Effector CD4-positive, alpha-beta T cell (primary cell): ENCODE measurements at places on chromosomes 2 and 18.

GRCh38 chr2:178863856-178864620 is 56.8 kb upstream of the TTN start:
- DNase-seq, result no peak

DNA sequence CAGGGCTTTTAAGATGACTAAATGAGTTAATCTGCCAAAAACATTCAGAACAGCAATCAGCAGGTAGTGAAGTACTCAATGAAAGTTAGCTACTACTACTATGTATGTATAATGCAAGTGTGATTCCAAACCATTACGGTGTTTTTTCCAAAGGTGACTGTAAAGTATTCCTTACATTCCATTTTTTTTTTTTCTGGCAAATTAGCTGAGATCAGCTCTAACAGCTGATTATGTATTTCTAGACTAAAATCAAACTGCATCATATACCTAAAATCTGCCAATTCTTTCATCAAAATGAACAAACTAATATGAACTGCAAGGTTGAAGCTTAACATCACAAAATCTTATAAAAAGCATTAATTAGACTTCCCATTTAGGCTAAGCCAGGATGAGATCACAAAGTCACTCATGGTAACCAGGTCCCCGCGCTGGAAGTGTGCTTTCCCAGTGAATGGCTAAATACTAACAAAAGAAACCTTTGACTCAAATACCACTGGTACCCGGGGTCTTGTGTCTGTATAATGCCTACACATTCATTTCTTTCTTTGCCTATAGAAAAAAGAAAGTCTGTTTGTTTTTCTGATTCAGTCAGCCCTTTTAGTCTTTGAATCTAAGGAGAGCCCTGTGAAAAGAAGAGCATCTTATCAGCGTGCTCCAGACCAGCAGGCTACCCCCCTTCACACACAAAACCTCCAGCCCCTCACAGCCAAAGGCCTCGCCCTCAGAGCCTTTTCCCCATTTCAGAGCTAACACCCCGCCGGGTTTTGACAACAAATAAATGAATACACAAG is 88.3 kb downstream of the RBMS1 start:
- DNase-seq, result no peak

DNA sequence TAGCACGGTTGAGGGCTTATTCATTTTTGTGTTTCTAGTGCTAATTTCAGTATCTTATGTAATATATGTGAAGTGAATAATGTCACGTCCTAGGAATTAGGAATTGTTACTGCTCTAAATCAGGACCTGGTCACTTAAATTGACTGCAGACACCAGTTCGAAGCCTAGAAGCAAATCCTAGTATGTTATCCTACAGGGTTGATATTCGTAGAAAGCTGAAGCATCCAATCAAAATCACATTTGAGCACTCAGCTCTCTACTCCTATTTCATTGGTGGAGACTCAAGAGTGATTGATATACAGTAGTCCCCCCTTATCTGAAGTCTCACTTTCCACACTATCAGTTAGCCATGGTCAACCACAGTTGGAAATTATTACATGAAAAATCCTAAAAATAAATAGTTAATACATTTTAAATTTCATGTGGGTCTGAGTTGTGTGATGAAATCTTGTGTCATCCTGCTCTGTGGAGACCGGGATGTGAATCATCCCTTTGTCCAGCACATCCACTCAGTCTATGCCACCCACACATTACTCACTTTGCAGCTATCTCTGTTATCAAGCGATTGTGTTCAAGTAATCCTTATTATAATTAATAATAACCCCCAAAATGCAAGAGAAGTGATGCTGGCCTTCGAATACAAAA is 35.2 kb upstream of the SCN9A start:
- no peak for DNase-seq

DNA sequence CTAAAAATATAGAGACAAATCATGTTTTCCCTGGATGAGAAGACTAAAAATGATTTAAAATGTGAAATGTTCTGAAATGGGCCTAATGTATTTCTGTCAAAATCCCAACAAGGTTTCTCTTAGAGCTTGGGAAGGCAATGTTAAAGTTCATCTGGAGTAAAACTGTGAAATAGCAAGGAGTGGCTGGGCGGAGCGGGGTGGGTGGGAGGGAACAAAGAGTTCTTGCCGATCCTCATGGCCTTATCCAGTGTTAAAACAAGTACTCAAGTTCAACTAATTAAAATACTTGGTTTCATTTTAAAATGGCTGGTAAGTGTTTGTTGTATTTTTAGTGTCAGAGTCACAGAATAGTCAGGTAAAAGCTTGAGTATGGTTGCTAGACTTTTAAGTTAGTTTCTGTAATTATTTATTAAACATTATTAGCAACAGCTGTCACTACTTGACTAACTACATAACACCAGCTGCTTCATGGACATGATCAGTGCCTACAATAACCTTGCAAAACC is 87.3 kb downstream of the RTN4 start:
- DNase-seq, result no peak

GRCh38 chr18:24366328-24366727 is 31.3 kb downstream of the OSBPL1A start:
- no peak for DNase-seq

DNA sequence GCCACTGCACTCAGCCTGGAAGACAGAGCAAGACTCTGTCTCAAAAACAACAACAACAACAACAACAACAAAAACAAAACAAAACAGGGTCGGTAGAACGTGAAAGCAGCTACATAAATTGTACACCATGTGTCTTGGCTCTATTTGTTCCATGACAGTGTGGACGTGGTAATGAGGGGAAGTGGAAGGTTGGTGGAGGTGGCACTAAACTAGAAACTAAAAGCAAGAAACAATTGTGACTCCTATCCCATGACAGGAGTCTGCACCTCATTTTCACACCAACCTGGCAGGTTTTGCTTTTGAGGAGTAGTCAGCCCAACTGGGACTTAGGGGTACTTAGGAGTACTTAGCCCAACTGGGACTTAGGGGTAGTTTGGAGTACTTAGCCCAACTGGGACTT is 62.5 kb upstream of the MRPS9 start:
- no peak for DNase-seq

- no peak for DNase-seq
These were observed 475.4 kb downstream of the PARD3B start for GRCh38 chr2:205020673-205021072.

- no peak for DNase-seq
These were observed 186.7 kb upstream of the RBMS1 start for GRCh38 chr2:160680294-160680693.

DNA sequence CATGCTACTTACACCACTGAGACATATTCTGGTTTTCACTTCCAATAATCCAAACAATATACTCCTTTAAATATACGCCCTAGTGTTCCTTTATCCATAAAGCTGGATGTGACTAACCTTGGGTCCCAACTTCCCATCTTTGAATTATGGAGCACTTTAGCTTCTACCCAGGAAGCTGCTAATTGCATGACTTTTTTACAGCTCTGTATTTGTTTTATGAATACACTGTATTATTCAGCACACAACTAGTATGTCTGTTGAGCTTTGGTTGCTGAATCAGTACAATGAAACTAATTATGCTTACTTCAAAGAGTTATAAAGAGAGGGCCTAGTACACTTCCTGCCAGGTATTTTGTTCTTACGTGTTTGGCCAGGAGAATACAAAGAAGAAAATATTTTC is 118.5 kb downstream of the BAZ2B start:
- no peak for DNase-seq

DNA sequence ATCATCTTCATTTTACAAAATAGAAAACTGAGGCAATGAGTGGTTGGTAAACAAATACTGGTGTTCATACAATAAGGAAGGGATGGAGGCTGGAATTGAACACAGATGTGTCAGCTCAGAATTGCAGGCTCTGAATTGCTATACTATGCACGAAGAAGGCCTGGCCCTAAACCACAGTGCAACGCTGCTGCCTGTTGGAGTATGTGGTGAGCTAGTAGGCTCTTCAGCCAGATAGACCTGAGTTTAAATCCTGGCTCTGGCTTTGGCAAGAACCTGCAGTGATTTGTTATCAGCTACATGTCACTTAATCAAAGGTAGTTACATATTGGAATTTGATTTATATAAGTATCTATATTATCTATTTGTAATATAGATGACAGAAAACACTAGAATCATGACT is 1602.4 kb upstream of the CELF4 start:
- no peak for DNase-seq

GRCh38 chr2:105917688-105918087 is 173.0 kb downstream of the NCK2 start:
- DNase-seq, result no peak

DNA sequence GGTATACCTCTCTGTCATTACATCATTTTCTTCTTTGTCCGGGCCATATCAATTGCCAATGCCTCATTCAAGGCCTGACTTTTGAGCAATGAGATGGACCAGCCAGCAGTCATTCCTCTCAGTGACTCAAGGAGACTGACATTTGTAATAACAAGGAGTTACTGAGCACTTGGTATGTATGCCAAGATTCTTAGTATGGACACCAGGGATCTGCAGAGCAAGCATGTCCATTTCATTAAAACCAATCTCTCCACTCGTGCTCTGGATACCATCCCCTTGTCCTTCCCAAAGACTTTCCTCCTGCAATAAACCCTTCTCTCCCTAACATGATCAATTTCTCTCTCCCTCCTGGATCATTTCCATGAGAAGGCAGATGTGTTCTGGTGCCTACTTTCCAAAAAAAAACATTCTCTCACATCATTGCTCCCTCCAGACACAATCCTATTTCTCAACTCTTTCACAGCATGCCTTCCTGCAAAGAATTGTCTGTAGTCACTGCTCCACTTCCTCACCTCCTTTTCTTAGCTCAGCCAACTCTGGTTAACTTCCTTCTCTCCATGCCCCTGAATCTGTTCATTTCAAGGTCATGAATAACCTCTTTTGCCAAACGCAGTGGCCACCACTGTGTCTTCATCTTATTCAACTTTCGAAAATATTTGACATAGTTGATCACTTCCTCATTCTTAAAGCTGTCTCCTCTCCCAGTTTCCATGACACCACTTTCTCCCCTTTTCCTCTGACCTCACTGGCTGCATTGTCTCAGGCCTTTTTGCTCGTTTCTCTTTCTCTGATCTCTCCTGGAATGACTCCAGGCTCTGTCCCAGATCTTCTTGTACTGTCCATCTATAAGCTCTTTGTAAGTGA is 102.8 kb upstream of the CYP1B1 start:
- no peak for DNase-seq

GRCh38 chr2:62216616-62217015 is 20.7 kb downstream of the B3GNT2 start:
- DNase-seq, result no peak

DNA sequence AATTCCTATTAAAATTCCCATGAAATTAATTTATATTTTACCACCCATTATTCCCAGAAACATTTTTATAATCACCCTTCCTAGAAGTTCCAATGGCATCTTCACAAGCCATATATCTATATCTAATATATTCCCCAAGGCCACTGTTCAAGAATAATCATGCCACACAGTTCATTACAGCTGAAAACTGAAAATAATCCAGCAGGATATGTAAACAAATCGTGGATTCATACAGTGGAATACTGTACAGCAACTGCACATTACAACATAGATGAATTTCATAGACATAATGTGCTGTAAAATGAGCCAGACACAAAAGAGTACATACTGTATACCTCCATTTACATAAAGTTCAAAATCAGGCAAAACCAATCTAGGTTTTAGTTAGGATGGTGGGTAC is 63.9 kb upstream of the SERPINE2 start:
- no peak for DNase-seq

DNA sequence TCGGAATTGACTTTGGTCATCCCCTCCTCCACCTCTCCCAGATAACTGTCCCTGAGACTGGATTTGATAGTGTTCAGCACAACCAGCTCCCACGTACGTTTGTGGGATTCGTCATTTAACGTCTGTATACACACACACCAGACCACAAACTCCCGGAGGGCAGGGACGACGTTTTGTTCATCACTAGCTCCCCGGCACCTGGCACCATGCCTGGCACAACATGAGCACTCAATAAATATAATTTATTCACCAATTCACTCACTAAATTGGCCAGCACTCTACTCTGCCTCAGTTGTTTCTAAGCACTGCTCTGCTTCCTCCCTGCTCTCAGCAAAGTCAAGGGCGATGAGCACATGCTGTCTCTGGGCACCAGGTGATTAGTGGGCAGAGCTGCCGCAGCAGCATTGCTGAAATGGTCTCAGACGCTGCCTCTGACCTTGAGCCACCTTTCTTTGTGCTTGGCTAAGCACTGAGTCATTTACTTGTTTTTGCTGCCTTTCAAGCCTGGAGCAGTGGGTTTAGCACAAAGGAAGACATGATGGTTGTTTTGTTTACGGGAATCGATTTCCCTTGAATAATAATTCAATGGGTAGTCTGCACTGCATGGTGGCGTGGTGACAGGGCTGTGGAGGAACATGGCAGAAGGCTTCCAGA is 19.3 kb upstream of the LOXHD1 start:
- no peak for DNase-seq

GRCh38 chr2:190911813-190912212 is 31.2 kb downstream of the GLS start:
- DNase-seq, result no peak

- no peak for DNase-seq
These were observed 60.5 kb downstream of the ADNP2 start for GRCh38 chr18:80169607-80170006.

DNA sequence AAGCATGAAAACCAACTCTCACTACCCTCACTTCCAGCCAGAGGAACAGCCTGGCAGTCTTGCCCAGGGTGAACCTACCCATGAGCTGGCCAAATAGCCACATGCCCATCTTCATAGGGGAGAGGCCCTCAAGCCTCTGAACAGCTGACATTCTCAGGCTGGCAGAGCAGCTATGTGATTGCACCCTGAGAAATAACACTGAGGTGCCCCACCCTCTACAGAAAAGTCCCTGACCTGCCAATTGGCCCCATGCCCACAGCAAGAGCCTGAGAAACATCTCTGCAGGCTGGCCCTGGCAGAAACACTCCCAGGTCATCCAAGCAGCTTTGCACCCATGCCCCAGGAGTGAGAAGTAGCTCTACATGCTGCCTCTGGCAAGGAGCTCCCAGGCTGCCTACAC is 127.4 kb upstream of the OTX1 start:
- DNase-seq, result no peak

DNA sequence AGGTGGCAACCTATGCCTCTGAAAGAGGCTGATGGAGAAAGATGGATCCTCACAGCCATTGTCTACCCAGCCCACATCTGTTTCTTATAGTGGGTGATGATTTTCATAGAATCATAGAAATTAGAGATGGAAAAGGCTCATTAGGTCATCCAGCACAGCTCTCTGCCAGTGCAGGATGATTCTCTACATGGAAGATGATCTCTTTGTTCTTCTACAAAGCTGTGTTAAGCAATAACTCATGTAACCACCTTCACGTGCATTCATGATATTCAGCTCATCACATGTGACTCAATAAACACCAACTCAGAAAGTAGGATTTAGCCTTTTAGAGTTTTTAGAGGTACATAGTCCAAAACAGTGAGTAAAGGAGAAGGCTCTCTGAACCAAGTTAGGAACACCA is 539.4 kb upstream of the ID2 start:
- DNase-seq, result no peak

DNA sequence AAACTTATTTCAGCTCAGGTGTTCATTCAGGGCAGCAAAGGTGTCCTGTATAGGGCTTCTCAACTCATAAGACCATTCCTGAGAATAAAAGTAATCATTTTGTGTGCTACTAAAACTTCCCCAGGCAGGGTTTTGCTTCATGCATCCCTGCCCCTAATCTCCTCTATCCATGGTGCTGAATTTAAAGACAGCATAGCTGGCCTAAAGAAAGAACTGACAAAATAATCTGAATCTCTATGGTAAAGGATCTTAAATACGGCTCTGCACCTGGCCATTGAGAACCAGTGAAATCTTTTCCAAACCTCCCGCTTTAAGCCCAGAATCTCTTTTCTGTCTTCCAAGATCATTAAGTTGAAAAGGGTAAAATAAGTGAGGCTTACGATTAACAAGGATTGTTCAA is 292.1 kb upstream of the KLHL29 start:
- no peak for DNase-seq

GRCh38 chr2:96213379-96213778 is 4.8 kb upstream of the STARD7 start:
- no peak for DNase-seq
